Naive thymus-derived CD4-positive, alpha-beta T cell (primary cell): ENCODE measurements at places on chromosomes 6 and 20. TPM values are rescaled to one million over a fixed set of nuclear protein-coding genes. Genes with fewer than 3 reads are reported as not detected.

Gene FAM83C
- not detected for polyA plus RNA-seq

- DNase-seq, result no peak
Measured at GRCh38 chr20:15875446-15875845, 697.8 kb downstream of the KIF16B start.

- no peak for DNase-seq
Measured at GRCh38 chr6:3911614-3912336, 62.6 kb downstream of the FAM50B start.

GRCh38 chr20:43387737-43388136 is 70.0 kb upstream of the SRSF6 start:
- DNase-seq, result no peak

DNA sequence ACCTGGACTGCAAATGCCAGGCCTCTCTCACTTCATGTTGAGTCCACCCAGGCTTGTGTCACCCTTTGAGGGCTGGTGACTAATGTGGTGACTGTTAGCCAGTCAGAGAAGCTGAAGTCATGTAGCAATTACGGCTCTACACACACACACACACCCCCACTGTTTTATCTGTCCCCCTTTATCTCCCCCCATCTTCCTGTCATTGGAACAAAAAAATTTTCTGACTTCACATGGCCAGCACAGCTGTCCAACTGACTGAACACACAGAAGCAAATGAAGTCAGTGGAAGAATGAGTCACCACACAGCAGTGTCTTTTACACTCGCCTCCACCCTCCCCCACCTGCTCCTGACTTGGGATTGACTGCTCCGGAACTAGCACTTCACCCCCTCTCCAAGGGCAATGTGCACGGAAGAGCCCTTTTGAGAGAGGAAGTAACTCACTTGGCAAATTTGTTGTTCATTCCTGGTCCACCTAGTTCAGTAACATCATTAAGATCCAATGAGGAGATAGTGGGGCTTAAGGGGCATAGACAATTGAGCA is 198.0 kb downstream of the RNF144B start:
- no peak for DNase-seq

GRCh38 chr20:25042531-25043498 is 15.1 kb downstream of the ACSS1 start:
- peak; percentile 72 for DNase-seq

GRCh38 chr20:20286061-20286460 is 81.8 kb upstream of the INSM1 start:
- no peak for DNase-seq
